ENCODE measurements at places on chromosomes 3 and 15. TPM values are rescaled to one million over a fixed set of nuclear protein-coding genes. Genes with fewer than 3 reads are reported as not detected.

DNA sequence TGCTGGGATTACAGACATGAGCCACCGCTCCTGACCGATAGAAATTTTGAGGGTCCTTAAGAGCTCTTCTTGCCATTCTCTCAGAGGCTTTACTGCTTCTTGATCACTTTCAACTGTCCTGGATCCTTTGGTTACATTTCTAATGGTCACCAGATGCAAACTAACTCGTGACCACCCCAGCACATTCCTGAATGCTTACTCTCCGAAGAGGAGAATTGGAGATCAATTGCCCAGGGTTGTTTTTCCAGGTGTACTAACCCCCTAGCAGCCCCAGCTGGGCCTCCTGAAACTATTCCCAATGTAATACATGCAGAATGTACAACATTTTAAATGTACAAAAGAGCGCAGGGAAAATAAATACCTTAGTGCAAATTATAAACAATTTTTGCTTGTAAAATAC, 65.1 kb upstream of the TBL1XR1 start:
- DNase-seq, result peak; percentile 44

The LRRC31 gene
- total RNA-seq, result not detected

DNA sequence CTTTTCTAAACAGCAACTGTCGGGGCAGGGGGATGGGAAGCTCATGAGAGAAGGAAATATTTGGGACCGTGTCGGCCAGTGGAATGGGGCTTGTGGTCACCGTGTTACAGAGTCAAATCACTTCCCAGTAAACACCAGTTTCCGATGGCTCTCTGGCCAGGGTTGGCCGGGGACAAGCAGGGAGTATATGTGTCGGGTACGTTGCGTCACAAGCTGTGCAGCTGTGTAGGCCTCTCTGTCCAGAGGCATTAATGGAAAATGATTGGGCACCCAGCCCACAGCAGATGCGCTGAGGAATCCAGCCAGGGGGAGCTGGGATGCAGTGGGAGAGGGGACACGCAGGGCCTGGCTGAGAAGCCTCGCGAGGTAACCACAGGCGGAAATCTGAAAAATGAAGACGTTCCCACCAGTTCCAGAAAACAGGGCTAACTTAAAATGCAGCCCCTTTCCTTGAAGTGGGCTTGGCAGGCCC, 15.8 kb upstream of the ALDH1A3 start:
- DNase-seq, result peak; percentile 73

DNA sequence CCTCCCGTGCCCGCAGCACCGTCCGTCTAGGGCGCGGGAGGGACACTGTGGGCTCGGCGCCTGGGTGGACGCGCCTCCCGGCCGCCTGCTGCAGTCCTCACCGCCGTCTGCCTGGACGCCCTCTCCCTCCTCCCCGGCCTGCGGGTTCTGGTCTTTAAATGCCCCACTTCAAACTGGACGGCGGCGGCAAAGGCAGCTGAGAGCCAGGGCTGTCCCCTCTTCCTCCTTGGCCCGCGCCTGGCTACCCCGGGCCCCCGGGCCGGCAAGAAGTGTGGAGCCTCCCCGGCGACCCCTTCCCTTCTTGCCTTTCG, 426 bp downstream of the CBLB start:
- DNase-seq, result no peak

DNA sequence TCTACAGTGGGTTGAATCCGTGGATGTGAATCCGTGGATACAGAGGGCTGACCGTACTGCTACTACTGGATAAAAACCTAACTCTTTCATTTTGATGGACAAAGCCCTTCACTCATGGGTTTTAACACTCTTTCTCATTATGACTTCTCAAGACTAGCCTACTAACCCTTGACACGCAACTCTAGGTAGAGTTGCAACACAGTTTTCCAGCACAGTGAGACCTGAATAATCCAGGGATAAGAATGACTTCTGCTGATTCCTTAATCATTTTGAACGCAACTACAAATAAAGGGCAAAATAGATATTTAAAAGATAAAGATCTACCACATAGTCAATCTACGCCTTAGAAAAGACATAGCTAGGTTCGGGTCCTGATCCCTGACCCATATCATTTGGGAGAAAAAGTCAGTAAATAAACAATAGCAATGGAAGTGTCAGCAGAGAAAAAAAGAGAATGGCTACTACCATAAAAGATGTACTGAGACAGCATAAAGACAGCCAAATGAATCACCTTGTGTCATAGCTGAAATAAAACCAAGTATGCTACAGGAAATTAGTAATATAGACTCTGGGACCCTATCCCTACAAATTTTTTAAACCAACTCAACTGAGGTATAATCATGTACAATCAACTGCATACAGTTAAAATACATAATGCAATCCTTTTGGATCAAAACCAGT, 87.6 kb downstream of the DPH6 start:
- DNase-seq, result no peak

GRCh38 chr3:129398803-129399144, 29.7 kb downstream of the EFCAB12 start:
- DNase-seq, result no peak

DNA sequence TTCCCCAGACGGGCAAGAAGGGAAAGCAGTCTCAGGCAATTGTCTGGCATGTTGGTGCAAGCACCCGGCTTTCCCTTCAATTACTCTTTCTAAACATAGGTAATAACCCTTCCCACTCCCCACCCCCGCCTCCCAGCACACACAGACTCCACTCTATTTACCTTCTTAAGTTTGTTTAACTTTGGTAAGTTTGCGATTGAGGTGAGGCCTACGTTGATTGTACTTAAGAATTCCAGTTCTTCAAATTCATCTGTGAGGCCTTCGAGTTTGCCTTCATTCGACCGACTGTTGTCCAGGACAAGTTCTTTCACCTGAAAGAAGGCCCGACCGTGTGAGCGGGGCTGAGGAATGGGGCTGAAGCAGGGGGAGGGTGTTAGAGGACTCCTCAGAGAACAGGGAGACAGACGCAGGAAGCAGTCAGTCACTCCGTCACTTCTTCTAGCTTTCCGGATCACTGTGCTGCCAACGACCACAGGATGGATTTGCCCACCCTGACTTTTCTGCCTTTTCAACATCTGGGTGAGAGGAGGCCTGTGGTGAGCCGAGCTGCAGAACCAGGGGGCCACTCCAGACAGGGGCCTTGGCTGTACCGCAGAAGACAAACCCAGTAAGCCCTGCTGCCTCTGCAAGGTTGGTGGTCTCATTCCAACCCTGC, 33.0 kb downstream of the ANP32A start:
- no peak for DNase-seq

Measured in right atrium auricular region (tissue), 2 donors.